ENCODE measurements at places on chromosomes 12 and 14. TPM values are rescaled to one million over a fixed set of nuclear protein-coding genes. Genes with fewer than 3 reads are reported as not detected.

SIX1 gene
- not detected for total RNA-seq

GRCh38 chr14:42921901-42922300, 1315.2 kb downstream of the LRFN5 start:
- no peak for DNase-seq

DNA sequence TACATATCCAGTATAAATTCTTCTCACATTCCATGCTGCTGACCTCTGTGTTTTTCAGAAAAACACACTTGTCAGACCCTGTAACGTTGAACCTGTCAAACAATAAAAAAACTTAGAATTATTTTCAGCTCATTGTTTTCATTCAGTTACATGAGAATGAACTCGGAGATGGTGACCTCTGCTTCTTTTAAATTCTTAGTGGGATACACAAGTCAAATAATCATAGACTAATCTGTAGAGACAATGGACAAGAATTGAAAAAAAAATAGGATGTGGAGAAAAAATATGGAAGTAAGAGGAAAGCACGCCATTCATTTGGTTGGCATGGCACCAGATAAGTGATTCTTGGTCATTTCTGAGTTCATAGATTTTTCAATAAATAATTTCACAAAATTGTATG, 7.2 kb downstream of the CD69 start:
- DNase-seq: no peak

GRCh38 chr12:120677765-120678473, 9.0 kb upstream of the MLEC start:
- no peak for DNase-seq

GRCh38 chr12:6957151-6957701, 6.1 kb downstream of the PTPN6 start:
- DNase-seq: no peak

DNA sequence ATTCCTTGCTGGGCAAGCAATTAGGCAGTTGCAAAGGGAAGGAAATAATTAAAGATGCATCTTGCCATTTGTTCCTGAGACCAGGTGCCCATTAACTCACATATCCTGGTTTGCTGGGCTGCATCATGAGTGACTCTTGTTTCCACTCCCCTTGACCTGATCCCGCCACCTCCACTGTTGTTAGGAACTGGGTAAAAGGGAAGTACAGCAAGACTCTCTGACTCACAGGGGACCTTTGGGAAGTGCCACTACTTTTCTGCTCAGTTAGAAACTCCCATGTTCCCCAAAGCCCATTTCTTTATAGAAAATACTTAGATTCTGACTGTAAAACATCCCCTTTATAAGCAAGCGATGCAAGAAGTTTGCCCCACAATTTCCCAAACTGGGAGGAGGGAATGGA, 186.0 kb upstream of the BCL2L14 start:
- peak; percentile 66 for DNase-seq

- no peak for DNase-seq
Measured at GRCh38 chr12:43795716-43796280, 10.3 kb downstream of the TWF1 start.

DNA sequence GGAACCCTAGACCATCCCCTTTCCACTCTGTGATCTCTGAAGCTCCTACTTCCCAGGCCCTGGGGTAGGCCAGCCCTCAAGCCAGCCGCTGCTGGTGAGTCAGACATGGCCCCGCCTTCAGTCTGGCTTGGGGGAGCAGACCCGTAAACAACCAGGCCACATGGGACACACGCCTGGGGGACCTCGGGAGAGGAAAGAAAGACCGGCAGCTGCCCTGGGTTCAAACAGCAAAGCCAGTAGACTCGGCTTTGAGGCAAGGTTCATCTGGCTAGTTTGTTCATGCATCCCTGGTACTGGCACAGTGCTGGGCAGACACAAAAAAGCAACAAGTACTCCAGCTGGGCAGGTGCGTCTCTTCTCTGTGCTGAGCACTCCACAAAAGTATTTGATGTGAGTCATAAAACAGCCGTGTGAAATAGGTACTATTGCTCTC, 101.9 kb downstream of the SETD3 start:
- no peak for DNase-seq

DNA sequence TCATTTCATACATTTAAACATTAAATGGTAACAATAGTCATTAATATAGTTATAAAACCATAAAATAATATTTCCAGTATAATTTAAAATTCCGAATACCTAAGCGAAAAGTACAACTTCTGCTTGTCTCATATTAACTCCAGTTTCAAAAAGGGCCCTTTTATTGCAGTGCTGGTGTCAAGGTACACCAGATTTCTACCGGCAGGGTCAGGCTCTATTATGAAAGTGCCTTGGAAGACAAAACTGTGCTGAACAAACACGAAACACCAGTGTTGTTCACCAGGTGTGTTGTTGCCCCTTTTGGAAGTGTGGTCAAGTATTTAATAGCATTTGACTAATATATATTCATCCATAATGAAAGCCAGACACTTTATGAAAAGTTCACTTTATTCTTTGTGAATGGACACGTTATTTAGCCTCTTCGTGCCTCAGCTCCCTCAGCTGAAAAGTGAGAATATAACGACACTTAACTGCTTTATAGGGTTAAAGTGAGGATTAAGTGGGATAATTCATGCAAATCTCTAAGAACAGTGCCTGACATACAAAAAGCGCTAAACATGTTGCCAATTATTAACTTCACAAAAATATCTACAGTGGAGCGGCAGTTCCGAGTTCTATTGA, 20.3 kb upstream of the GNS start:
- no peak for DNase-seq

DNA sequence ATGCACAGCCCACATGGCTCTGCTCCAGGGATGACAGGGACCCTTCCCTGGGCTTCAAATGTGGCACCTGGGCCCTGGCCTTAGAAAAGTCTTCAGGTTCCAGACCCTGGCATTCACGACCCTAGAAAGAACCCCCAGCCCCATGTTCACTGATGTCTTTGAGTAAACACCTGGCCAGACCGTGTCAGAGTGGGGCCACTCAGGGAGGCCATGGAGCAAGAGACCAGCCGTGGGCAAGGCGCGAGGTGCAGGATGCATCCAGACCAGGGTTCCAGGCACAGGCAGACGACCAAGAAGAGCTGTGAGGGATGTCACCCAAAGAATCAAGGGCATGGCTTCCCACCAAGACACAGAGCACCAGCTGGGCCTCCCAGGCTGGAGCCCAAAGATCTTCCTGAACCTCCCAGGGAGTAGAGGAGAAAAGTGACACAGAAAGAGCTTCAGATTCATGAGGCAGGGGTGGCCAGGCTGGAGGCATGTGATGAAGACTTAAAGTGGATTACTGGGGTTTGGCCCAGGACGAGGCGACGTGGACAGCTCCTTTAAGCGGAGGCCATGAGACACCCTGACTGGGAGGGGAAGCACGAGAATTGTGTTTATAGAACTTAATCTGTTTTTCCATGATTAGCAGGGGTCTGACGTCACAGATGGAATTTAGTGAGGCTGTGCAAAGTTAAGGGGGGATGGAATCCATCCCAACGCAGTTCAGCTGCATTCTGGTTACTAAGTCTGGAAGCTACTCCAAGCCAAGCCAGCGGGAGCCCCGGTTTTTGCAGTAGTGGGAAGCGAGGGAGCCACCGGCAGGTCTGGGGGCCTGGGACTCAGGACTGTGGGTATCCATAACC, 61.6 kb downstream of the ARL6IP4 start:
- no peak for DNase-seq

DNA sequence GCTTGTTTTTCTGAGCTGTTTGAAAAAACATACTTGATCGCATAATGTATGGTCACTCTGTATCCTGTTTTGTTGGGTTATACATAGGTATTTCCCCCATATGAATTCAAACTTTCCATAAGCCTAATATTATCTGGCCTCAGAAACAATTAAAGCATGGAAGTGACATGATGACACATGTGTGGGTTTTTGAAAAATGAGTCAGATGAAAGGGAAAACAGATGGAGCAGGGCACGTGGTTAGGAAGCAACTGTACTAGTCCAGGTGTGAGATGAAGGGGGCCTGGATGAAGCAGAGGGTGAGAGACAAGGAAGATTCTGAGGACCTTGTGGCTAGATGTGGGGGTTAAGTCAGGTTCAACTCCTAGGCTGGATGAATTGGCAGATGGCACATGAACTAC, 92.7 kb upstream of the DNM1L start:
- DNase-seq: no peak

NRXN3 gene
- not detected for total RNA-seq
